ENCODE measurements at places on chromosomes 1 and 21. TPM values are rescaled to one million over a fixed set of nuclear protein-coding genes. Genes with fewer than 3 reads are reported as not detected.
A peak's percentile ranks its signal among the peaks of the same experiment; 100 is the strongest.

DNA sequence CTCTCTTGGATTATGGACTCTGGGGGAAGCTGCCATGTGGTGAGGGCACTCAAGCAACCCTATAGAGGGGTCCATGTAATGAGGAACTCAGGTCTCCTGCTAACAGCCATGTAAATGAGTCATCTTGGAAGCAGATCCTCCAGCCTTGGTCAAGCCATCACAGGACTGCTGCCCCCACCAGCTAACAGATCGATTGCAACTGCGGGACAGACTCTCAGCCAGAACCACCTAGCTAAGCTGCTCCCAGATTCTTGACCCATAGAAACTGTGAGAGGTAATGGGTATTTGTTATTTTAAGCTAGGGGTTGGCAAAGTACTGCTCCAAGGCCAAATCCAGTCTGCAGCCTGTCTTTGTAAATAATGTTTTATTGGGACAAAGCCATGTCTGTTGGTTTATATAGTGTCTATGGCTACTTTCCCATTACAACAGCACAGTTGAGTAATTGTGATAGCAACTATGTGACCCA is 27.6 kb upstream of the MAP3K7CL start:
- no peak for DNase-seq

DNA sequence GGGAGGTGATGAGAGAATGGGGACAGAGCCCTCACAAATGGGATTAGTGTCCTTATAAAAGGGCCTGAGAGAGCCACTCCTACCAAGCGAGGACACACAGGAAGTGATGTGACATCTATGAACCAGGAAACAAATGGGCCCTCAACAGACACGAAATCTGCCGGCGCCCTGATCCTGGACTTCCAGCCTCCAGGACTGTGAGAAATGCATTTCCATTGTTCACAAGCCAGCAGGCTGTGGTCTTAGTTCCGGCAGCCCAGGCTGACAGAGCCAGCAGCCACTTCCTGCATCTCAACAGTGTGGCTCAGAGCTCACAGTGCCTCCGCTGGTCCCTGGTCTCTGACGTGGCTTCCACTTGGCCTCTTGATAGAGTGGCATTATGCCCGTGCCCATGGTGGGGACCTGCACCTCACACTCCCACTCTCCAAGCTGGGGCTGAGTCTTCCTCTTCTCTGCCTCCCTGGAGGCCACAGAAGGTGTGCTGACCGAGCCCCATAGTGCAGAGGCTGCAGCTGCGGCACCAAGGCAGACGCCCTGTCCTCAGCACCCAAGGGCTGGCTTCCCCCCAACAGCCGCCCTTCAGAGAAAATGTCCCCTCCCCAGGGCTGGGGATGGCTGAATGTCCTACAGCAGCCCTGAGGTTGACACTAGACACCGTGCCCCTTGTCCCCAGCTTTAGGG is 44.9 kb downstream of the ACOT7 start:
- no peak for DNase-seq

DNA sequence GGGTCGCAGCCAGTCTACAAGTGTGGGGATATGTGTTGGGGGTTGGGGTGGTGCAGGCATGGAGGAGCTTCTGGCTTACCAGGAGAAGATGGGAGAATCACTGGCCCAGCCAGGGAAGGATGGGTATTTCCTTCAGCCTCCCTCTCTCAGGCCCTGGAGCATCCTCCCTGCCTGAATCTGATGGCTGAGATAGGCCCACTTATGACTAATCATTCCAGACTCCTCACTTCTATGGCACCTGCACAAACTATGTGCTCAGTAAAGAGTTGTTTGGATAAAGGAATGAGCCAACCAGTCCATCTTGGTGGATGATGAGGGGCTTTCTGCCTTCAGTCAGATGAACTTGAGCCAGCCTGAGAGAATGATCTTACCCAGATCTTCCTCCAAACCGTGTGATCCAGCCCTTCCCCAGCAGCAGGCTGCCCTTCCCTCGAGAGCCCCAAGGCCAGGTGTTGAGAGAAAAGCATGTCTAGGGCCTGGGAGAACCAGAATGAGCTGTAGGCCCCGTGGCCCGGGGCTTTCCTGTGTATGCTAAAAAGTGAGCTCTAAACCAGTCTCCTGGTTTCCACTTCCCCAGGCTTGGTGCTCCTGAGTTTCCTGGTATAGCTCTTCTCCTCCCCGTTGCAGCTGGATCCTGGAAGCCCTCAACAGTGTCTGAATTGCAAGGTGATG is 1.3 kb downstream of the GPA33 start:
- no peak for DNase-seq

GRCh38 chr1:67570486-67571143 is 114.4 kb upstream of the GADD45A start:
- DNase-seq = no peak

DNA sequence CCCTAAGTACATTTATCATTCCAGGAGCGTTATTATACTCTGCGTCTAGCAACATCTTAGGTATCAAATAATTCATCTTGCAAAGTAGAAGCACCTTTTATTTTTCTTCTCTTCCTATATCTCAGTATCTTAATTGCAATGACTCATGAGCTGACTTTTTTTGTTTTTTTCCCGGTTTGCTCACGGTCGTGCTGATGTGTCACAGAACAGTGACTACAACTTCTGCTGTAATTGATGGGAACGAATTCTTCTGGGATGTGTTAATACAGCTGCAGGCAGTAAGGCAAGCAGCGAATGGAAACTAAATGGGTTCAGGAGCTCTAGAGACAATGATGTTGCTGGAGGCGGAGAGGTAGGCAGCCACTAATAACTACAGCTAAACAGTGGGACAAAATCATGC is 89.8 kb upstream of the TMPRSS15 start:
- DNase-seq = no peak

COQ8A gene
- not detected for polyA plus RNA-seq

LCE1B gene
- not detected for polyA plus RNA-seq

DNA sequence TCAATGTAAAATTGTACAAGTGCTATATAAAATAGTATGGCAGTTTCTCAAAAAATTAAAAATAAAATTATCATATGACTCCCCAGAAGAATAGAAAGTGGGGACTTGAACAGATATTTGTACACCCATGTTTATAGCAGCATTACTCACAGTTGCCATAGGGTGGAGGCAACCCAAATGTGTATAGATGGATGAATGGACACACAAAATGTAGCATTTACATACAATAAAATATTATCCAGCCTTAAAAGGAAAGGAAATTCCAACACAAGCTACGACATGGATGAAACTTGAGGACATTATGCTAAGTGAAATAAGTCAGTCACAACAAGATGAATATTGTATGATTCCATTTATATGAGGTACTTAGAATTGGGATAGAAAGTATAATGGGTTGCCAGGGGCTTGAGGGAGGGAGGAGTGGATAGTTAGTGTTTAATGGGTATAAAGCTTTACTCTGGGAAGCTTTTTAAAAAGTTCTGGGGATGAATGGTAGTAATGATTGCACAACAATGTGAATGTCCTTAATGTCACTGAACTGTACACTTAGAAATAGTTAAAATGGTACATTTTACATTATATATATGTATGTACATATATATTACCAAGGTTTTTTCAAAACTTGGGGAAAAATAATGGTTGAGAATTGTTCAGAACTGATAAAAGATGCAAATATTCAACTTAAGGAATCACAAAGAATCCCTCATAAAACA is 53.0 kb upstream of the ADORA3 start:
- no peak for DNase-seq

ADCY10 gene
- 0.08 TPM for polyA plus RNA-seq

- no peak for DNase-seq
Measured at GRCh38 chr1:177010211-177010825, 154.2 kb downstream of the ASTN1 start.

DNA sequence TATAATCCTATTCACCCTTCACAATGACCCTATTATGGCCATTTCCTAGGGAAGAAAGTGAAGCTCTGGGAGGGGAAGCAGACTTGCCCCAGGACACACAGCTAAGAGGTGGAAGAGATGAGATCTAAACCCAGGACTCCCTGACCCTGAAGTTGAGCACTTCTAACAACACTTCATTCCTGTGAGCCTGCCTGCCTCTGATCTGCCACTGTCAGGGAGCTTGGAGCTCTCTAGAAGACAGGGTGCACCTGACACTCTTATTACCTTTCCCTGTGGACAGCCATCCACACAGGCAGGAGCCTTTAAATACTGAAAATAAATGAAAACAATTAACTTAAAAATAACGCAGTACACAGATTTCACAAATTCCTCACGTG is 599 bp downstream of the MKNK1 start:
- DNase-seq = no peak

PINK1 gene
- polyA plus RNA-seq = 32.3 TPM

GRCh38 chr1:11539850-11540772 is 61.2 kb downstream of the DISP3 start:
- no peak for DNase-seq

CAMSAP2 gene
- 24.8 TPM for polyA plus RNA-seq

- no peak for DNase-seq
Measured at GRCh38 chr1:200266871-200267270, 143.0 kb downstream of the ZNF281 start.

PADI2 gene
- polyA plus RNA-seq = 81.9 TPM

- DNase-seq = no peak
Measured at GRCh38 chr1:150869683-150870082, 6.7 kb downstream of the ARNT start.

DNA sequence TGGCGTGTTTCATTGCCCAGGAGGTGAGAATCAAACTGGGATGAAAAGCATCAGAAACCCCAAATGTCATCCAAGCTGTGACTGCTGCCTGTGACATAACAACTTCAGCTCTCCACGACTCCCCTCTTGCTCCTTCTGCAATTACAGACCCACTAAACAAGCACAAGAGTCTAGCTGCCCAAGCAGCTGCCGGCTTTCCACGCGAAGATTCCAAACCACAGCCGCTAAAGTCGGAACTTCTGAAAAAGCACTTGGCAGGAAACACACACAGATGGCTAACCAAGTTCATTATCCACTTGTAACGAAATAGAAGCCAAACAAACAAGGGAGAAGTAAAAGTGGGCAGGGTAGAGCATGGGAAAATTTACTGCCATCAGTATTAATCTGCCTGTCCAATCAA is 198.1 kb downstream of the SLC35F3 start:
- DNase-seq = peak; percentile 72

DNA sequence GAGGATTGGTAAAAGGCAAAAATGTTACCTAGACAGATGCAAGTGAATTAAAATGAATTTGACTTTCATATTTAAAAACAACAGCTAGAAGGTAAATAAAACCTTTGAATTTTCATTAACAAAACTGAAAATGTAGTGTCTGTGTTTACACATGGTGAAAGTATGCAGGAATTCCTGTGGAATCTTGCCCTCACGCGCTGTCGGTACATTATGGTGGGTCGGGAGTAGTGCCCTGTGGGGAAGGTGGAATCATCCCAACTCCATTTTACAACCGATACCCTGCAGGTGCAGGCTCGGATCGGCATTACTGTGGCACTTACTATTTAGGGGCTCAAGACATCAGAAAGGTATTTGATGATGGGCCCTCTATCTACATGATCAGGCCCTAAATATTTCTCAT is 197.2 kb upstream of the MAP1LC3C start:
- DNase-seq = no peak

MSH4 gene
- polyA plus RNA-seq = not detected

GRCh38 chr1:23576338-23577055 is 17.2 kb upstream of the ID3 start:
- DNase-seq = no peak

DNA sequence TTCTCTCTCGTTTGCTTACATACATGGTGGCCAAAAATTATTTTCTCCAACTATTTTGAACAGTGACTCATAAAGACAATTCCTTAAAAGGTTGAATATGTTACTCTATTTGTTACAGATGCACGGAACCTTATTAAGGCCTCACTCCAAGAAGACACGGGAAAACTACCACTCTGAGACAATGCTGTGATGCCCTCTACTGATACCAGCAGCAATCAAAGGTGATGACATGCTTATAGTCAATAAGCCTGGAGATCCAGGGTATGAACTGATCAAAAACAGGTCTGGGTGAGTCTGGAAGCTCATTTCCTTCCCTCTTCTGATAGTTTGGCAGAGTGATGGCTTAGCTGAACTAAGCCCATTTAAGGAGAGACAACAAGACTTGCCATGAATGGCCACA is 563.0 kb downstream of the LRRIQ3 start:
- no peak for DNase-seq

MECR gene
- polyA plus RNA-seq = 24.2 TPM

DNA sequence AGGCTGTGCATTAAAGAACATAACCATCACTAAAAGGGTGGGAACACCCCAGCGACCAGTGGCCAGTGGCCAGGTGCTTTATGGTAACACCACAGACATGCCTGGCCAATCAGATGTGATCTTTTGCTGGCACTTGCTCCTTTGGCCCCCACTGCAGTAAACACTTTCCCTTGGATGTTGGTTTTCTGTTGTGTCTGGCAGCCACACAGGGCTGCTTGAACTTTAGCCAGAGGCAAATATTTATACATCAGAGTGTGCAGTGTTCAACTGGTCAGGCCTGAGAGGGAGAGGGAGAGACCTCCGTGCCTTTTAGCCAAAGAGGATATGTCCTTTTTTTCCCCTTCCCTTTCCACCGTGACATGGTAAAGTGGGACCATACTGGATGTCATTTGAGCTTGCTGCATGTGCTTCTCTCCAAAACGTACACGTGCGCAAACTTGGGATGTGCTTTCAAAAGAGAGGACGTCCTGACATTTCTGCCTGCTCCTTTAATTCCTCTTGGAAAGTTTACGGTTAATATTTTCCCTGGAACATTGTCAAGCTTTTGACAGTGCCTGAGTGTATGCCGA is 101.2 kb downstream of the NFIA start:
- DNase-seq = peak; percentile 88

DNA sequence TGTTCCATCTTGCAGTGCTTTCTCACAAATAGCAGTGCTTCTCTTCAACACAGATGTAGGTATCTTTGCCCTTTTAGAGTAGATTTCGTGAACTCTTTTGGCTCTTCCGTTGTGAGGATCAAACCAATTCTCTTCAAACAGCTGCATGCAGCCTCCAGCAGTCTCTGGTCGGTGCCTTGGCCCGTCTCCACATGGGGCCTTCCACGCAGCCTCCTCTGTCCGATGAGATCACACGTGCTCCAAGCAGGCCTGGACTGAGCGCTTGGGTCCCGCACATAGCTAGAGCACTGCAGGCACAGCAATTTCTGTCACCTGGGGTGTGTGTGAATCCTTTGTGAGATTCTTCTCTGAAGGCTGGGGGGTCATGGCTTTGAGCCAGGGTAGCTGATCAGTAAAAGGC is 82.8 kb upstream of the KCNE2 start:
- peak; percentile 69 for DNase-seq

FAAH gene
- polyA plus RNA-seq = 17.7 TPM

DNA sequence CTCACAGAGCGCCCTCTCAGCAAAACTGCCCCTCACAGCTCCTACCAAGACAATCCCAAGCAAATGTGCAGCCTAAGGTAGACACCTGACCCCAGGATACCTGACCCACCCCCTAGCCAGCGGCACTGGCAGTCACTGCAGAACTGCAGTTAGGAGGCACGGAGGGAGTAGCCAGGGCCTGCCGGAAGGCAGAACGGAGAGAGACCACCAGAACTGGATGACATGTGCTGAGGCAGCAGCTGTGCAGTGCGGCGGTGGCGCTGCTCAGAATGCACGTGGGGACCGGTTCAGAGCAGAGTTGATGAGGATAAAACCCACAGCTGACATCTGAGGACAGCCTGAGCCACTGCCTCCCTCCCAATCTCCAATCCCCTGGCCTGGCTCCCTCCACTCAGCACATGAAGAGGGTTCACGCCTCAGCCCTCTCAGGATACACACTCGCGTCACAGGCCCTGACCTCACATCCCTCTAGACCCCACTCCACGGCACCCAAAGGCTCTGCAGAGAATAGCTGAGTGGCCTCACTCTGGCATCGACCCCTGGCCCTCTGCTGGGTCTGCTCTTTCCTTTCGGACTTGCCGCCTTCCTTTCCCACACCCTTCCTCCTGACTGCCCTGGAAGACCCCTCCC is 29.6 kb downstream of the UBE2G2 start:
- DNase-seq = no peak

- DNase-seq = no peak
Measured at GRCh38 chr1:97745912-97746311, 174.9 kb downstream of the DPYD start.

GRCh38 chr1:118989006-118989815 is 1.1 kb upstream of the TBX15 start:
- peak; percentile 75 for DNase-seq
